ENCODE measurements at places on chromosomes 6 and 20.

GRCh38 chr6:120671519-120671918 is 662.8 kb downstream of the TBC1D32 start:
- no peak for DNase-seq

GRCh38 chr6:151070631-151071051 is 169.1 kb upstream of the AKAP12 start:
- no peak for DNase-seq

GRCh38 chr6:70338775-70339174 is 35.9 kb upstream of the COL9A1 start:
- no peak for DNase-seq

DNA sequence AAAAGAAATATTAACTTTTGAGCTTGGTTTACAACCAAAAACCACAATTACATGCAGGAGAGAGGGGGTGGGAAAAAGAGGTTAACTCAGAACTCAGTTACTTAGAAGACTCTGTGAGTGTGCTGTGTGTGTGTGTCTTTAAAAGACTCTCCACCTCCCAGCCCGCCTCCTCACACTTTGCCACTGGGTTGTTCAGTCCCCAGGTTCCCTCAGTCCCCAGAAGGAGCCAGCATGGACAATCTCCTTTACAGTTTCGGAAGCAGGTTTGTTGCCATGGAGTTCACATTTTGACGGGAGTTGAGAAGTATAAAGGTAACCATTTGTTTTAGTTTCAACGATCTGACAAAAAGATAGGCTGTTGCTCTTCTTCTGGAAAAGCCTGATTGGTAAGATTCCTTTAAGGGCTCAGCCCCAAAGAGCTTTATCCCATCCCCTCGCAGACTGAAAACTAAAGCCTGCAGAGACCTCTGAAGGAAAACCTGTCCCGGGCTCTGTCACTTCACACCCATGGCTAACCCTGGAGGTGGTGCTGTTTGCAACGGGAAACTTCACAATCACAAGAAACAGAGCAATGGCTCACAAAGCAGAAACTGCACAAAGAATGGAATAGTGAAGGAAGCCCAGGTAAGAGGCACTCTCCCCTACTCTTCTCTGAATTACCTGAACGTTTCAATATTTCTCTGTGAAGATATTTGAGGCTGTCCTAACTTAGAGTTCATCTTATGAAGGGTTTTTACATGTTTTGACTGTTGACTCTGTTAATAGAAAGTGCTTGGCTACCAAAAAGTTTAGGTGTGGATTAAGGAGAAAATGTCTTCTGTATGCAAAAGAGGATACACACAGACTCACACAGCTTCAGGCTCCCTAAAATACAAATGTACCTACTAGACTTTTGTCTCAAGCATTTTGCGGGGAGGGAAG is at the start of gene SPTLC3:
SPTLC3 (plus strand) TSS at position 212 of the 921 bp plus-strand sequence; CDS start at position 508, 296 bp downstream.
- DNase-seq = no peak

- DNase-seq = no peak
Measured at GRCh38 chr20:23534801-23535593, 33.3 kb downstream of the CST9L start.

- DNase-seq = no peak
Measured at GRCh38 chr20:40173872-40174271, 515.2 kb downstream of the MAFB start.

DNA sequence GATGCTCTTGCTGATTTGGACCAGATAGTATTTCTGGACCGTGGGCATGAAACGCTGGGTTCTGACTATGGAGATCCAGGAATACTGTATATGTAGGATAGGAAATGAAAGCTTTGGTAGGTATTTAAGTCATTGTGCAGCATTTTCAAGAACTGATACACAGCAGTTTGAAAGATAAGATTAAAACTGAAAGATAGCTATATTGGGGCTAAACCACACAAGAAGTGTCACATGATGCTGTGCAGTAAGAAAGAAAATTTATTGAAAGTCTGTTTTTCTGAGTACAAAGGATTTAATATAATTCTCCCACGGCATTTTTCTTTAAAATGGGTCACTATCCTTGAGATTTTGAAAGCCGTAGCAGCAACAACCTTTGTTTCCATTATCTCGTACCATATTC is 305 bp downstream of the IL17A start:
- DNase-seq = no peak

- DNase-seq = no peak
Measured at GRCh38 chr6:16398587-16398986, 160.2 kb downstream of the GMPR start.

DNA sequence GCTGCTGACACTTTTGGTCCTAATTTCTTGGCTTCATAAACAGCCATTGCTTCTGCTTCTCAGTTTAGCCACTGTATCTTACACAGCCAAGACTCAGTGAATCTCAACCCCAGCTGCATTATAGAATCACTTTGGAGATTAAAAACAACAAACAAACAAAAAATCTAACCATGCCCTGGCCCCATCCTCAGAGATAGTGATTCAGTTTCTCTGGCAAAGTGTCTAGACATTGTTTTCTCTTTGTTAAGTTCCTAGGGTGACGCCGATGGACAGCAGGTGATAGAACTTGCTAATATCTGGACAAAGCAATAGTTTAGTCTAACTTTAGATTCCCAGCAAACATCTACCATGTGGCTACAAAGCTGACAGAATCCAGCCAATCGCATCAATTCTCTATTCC is 2.9 kb downstream of the ADGRF5 start:
- DNase-seq = no peak

GRCh38 chr6:111114087-111114443 is 26.8 kb downstream of the SLC16A10 start:
- DNase-seq = no peak

- DNase-seq = no peak
Measured at GRCh38 chr6:95804847-95805541, 210.8 kb upstream of the FUT9 start.

DNA sequence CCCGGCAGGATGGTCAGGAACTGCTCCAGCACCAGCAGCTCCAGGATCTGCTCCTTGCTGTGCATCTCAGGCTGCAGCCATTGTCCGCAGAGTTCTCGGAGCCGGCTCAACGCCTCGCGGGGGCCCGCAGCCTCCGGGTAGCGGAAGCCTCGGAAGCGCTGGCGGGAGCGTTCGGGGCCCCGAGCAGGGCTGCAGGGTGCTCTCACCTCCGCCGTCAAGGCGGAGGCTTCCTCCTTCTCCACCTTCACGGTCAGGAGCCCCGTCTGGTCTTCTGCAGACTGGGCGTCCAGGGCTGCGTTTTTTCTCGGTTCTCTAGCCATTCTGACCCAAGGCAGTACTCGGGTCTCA is 434 bp downstream of the ZKSCAN4 start:
- DNase-seq = peak; percentile 46

DNA sequence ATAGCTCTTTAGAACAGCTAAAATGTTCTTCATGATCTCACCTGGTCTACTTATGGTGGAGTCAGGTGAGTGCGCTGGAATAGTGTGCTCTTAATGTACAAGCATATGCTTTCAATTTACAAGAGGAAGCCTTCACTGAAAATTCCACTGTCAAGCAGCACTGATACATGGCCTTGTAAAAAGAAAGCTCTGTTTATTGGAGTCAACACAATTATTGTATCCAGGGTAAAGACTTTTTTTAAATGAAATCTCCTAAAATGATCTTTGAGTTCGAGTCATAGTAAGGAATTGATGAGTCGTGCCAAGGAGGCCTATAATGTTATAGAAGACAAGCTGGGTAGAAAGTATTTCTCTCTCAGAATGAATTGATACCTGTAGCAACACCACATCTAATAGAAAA is 41.6 kb upstream of the CARMIL1 start:
- no peak for DNase-seq

- DNase-seq = no peak
Measured at GRCh38 chr20:37973059-37973910, 60.0 kb downstream of the TTI1 start.

DNA sequence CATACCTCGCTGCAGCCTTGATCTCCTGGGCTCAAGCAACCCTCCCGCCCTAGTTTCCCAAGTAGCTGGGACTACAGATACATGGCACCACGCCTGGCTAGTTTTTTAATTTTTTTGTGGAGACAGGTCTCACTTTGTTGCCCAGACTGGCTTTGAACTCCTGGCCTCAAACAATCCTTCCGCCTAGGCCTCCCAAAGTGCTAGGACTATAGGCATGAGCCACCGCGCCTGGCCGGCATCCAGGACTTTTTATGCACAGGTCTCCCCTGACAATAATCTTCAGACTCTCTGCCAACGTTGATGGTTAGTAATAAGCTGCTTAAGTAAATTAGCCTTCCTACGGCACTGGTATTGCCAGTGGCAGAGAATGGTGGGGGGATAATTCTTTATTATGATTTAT is 110.5 kb upstream of the MTHFD1L start:
- DNase-seq = no peak

DNA sequence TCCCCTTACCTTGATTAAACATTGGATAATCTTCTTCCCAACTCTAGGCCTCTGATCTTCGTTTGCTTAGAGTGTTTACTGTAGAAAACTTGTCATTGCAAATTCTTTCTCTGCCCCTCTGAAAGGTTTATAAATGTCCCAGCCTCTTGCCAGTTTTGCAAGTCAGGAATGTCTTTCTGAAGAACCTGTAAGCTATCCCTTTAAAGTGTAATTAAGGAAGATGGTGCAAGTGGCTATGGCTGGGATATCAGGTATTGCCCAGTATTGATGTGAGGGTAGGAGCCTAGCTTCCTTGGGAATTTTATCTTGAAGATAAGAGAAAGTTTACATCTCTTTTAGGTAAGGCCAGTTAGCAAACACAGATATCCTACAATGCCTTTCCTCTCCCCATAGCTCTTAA is 211.0 kb upstream of the RIMS1 start:
- no peak for DNase-seq

All from CD4-positive, alpha-beta T cell treated with Interleukin-6 for 4 hours (primary cell).